Chondrocyte (in vitro differentiated cells): ENCODE measurements at places on chromosomes 12 and 14. TPM values are rescaled to one million over a fixed set of nuclear protein-coding genes. Genes with fewer than 3 reads are reported as not detected.
A peak's percentile ranks its signal among the peaks of the same experiment; 100 is the strongest.

GRCh38 chr14:54782751-54783659 lies 119.6 kb downstream of the GCH1 start:
- H3K36me3 ChIP-seq: peaks cover 46% of the 10 kb centered on the region
- H3K27ac ChIP-seq: no peak overlapping the region
- no peak overlapping the region for H3K4me3 ChIP-seq
- peak; percentile 56 for DNase-seq

DNA sequence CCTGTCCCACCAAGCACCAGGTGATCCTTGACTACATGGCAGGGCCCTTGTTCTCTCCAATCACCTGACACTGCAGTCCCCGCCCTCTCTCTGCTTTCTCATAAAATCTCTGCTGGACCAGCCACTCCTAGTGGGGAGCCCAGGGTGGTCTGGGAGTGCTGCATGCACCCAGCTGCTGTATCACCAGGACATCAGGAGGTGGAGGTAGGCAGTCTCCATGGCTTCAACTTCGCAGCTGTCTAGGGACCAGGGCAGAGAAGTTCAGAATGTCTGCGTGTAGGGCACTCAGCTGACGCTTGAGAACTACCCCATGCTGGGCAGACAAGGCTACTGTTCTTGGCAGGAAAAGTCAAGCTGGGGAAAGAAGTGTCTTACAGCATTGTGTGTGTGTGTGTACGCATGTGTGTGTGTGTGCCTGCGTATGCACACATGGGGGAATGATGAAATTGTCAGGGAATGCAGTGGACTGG lies 2.6 kb downstream of the WSCD2 start:
- DNase-seq: no peak
- H3K27me3 ChIP-seq: peaks cover 54% of the 10 kb centered on the region
- no peaks in the 10 kb centered on the region for H3K36me3 ChIP-seq

Gene GUCY2C
- total RNA-seq: not detected in 3 replicates

GRCh38 chr14:73258845-73259611 lies 21.7 kb downstream of the PAPLN start:
- H3K4me3 ChIP-seq: no peak overlapping the region
- H3K4me1 ChIP-seq: no peaks in the 10 kb centered on the region
- DNase-seq: peak; percentile 92
- H3K27me3 ChIP-seq: no peaks in the 10 kb centered on the region
- no peak overlapping the region for H3K27ac ChIP-seq

Gene OR10AD1
- total RNA-seq: not detected in 3 replicates

Gene ATG101
- total RNA-seq: 48.0 to 55.1 TPM (median 50.5 TPM) in 3 replicates

DNA sequence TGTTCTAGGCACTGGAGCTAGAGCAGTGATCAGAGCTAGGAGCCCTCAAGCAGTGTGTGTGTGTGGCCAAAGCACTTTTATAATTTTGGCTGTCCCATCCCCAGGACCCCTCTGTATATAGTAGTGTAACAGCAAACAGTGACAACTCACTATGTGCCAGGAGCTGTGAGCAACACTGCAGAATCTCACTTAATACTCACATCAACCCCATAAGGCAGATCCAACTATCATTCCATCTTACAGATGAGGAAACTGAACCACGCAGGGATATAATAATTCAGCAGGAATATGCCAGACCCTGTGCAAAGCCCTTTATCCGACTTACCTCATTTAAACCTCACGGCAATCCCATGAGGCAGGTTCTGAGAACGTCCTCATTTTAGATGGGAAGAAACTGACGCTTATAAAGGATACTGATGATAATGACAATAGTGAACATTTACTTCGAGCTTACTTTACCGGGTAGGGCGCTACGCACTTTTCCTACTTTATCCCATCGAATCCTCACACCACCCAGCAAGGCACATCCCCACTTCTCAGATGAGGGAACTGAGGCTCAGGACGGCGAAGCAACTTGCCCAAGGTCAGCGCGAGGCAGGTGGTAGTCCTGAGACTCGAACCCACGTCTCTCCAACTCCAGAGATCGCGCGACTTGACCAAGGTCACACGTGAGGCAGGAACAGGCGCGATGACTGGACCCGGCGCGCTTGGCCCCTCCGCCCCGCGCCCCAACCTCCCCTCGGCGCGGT lies 687 bp downstream of the RAB35 start:
- H3K27ac ChIP-seq: peak overlapping the region; percentile 95
- no peaks in the 10 kb centered on the region for H3K27me3 ChIP-seq
- peak overlapping the region; percentile 98 for H3K4me3 ChIP-seq
- peaks cover 1% of the 10 kb centered on the region for H3K36me3 ChIP-seq
- no peak for DNase-seq

DNA sequence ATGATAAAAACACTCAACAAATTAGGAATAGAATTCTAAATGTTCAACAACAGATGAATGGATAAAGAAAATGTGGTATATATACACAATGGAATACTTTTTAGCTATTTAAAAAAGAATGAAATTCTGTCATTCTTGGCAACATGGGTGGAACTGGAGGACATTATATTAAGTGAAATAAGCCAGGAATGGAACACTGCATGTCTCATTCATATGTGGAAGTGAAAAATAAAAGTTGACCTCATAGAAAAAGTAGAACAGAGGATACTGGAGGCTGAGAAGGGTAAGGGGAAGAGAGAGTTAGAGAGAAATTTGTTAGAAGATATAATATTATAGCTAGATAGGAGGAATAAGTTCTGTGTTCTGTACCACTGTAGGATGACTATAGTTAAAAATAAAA lies 35.8 kb upstream of the ZFP36L1 start:
- H3K4me1 ChIP-seq: peaks cover 3% of the 10 kb centered on the region
- H3K36me3 ChIP-seq: peaks cover 13% of the 10 kb centered on the region
- no peaks in the 10 kb centered on the region for H3K27me3 ChIP-seq
- DNase-seq: no peak
- H3K27ac ChIP-seq: peak overlapping the region; percentile 47

- H3K27ac ChIP-seq: no peak overlapping the region
- no peaks in the 10 kb centered on the region for H3K4me1 ChIP-seq
- DNase-seq: no peak
Measured at GRCh38 chr14:44165286-44165685, 341.8 kb downstream of the FSCB start.

Gene TMEM132D
- total RNA-seq: 1.4 to 3.7 TPM (median 3.1 TPM) in 3 replicates

GRCh38 chr14:60645126-60645741 lies 4.0 kb downstream of the SIX1 start:
- H3K4me1 ChIP-seq: peaks cover 59% of the 10 kb centered on the region
- H3K27ac ChIP-seq: peak overlapping the region; percentile 98
- H3K27me3 ChIP-seq: no peaks in the 10 kb centered on the region
- H3K4me3 ChIP-seq: peak overlapping the region; percentile 98

- H3K27ac ChIP-seq: no peak overlapping the region
- DNase-seq: no peak
- H3K36me3 ChIP-seq: peaks cover 6% of the 10 kb centered on the region
- H3K4me3 ChIP-seq: no peak overlapping the region
- H3K27me3 ChIP-seq: no peaks in the 10 kb centered on the region
Measured at GRCh38 chr12:89649820-89650219, 58.8 kb downstream of the ATP2B1 start.

Gene EIF4B
- 270 to 336 TPM (median 323 TPM) in 3 replicates for total RNA-seq

GRCh38 chr14:61749867-61750266 lies 12.4 kb upstream of the SNAPC1 start:
- DNase-seq: no peak
- no peak overlapping the region for H3K4me3 ChIP-seq
- H3K27ac ChIP-seq: peak overlapping the region; percentile 68
- H3K4me1 ChIP-seq: peaks cover 79% of the 10 kb centered on the region
- peaks cover 42% of the 10 kb centered on the region for H3K36me3 ChIP-seq

DNA sequence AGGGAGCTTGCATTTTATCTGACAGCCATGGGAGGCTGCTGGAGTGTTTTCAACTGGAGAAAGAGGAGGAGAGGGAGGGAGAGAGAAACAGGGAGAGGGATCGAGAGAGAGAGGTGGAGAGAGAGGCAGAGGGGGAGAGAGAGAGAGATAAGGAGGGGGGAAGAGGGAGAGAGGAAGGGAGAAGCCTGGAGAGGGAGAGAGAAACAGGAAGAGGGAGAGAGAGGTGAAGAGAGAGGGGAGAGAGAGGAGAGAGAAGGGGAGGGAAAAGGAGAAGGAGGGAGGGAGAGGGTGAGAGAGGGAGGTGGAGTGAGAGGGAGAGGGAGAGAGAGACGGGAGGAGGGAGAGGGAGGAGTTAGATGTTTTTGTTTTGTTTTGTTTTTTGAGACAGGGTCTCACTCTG lies 45.6 kb downstream of the DNAH10 start:
- no peak for DNase-seq
- H3K4me1 ChIP-seq: peaks cover 4% of the 10 kb centered on the region
- H3K27ac ChIP-seq: peak overlapping the region; percentile 20
- H3K4me3 ChIP-seq: no peak overlapping the region

Gene KLRC1
- total RNA-seq: not detected in 3 replicates

Gene POLE2
- total RNA-seq: 2.2 to 6.4 TPM (median 3.1 TPM) in 3 replicates

Gene PLEKHD1
- 0.08 to 0.15 TPM (median 0.10 TPM) in 3 replicates for total RNA-seq

Gene AMN
- 0.30 to 0.38 TPM in 2 of 3 replicates, not detected in the other for total RNA-seq

Gene RPS6KL1
- total RNA-seq: 0.82 to 6.5 TPM (median 5.8 TPM) in 3 replicates

DNA sequence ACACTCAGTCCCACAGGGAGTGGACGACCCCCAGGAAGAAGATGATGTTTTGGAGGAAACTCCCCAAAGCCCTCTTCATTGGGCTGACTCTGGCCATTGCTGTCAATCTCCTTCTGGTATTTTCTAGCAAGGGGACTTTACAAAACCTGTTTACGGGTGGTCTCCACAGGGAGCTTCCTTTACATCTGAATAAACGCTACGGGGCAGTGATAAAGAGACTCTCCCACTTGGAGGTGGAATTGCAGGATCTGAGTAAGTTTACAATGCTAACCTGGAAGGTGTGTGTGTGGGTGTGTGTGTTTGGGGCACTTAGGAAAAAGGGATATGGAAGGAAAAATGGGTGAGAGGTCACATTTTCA lies 416 bp downstream of the GALNT8 start:
- peaks cover 43% of the 10 kb centered on the region for H3K27me3 ChIP-seq
- no peak overlapping the region for H3K27ac ChIP-seq
- no peaks in the 10 kb centered on the region for H3K36me3 ChIP-seq
- no peak overlapping the region for H3K4me3 ChIP-seq

DNA sequence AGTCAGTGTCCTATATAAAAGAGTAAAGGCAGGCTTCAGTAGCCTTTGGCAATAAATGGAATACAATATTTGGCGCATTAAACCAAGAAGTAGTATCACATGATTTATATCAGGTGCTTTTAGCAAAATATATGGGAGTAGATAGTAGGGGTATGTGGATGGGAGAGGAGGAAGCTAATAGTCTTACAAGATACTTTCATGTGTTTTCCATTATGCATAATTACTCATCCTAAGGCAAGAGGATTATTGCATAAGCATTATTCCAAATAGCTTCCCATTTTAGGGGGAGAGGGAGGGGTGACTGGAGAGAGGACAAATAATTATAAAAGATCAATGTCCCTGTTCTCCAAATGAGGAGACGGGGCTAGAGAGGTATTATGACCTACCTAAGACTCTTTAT lies 104.3 kb downstream of the DUSP6 start:
- no peak for DNase-seq
- no peak overlapping the region for H3K4me3 ChIP-seq
- H3K36me3 ChIP-seq: no peaks in the 10 kb centered on the region
- peaks cover 26% of the 10 kb centered on the region for H3K4me1 ChIP-seq
- H3K27ac ChIP-seq: no peak overlapping the region
